ENCODE measurements at places on chromosomes 13 and 19. TPM values are rescaled to one million over a fixed set of nuclear protein-coding genes. Genes with fewer than 3 reads are reported as not detected.

ZNF540 gene
- 3.0 TPM for total RNA-seq

TEX26 gene
- not detected for total RNA-seq

ACTMAP gene
- total RNA-seq = 10.3 TPM

ADGRE3 gene
- not detected for total RNA-seq

CRLF1 gene
- 18.1 TPM for total RNA-seq

NCCRP1 gene
- 3.8 TPM for total RNA-seq

VSTM2B gene
- 0.54 TPM for total RNA-seq

HCST gene
- total RNA-seq = not detected

LACC1 gene
- 4.6 TPM for total RNA-seq

C19orf81 gene
- 23.2 TPM for total RNA-seq

OXGR1 gene
- 0.80 TPM for total RNA-seq

ATP8B3 gene
- total RNA-seq = 6.0 TPM

MED26 gene
- 15.4 TPM for total RNA-seq

HOOK2 gene
- total RNA-seq = 85.3 TPM
